Upper lobe of left lung (tissue), 6 donors: ENCODE measurements at places on chromosomes 3 and 15. TPM values are rescaled to one million over a fixed set of nuclear protein-coding genes. Genes with fewer than 3 reads are reported as not detected.

Gene FOXL2
- not detected for total RNA-seq

Gene TM4SF18
- total RNA-seq, result 16.6 TPM

Gene KIF15
- total RNA-seq, result 0.72 TPM

Gene DTX3L
- 54.7 TPM for total RNA-seq

Gene PTX3
- total RNA-seq, result 10.5 TPM

Gene EAF2
- 3.8 TPM for total RNA-seq

Gene UCN2
- total RNA-seq, result not detected

Gene EOMES
- total RNA-seq, result 2.1 TPM

Gene BLM
- total RNA-seq, result 0.89 TPM

Gene SPINK8
- not detected for total RNA-seq

Gene ZPLD1
- total RNA-seq, result not detected

Gene RLBP1
- total RNA-seq, result not detected

Gene HRG
- total RNA-seq, result not detected

Gene GNAT1
- total RNA-seq, result not detected

Gene JMJD7
- 23.9 TPM for total RNA-seq

Gene RAD51
- 1.4 TPM for total RNA-seq

Gene PLSCR2
- total RNA-seq, result not detected

Gene TPRG1
- 23.7 TPM for total RNA-seq

Gene ZMYND10
- total RNA-seq, result 3.1 TPM

Gene GABRR3
- not detected for total RNA-seq

Gene CPN2
- total RNA-seq, result not detected

Gene PRTG
- total RNA-seq, result 9.9 TPM

Gene VPS8
- 100 TPM for total RNA-seq

Gene PRKCI
- total RNA-seq, result 94.7 TPM

Gene TMEM108
- total RNA-seq, result 3.1 TPM

Gene NOX5
- 0.20 TPM for total RNA-seq

Gene MST1R
- total RNA-seq, result 24.5 TPM

Gene EFCC1
- 16.8 TPM for total RNA-seq
